Nephron progenitor cell (in vitro differentiated cells): ENCODE measurements at places on chromosomes 1 and 21.

DNA sequence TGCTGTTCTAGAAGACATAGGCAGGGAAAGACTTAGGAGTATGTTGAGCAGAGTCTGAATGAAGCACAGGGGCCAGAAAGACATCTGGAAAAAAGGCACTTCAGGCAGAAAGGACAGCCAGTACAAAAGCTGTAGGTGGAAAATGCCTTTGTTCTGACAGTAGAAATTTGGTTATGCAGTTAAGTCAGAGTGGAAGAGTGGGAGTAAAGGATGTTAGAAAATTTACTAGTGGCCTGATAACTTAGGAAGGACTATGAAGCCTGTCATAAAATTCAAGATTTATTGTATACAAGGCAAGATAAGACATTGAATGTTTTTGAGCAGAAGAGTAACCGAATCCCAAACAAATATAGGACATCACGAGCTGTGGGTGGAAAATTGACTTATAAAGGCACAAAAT, 987.9 kb downstream of the PLA2G4A start:
- DNase-seq: no peak

- no peak for DNase-seq
These were observed 21.9 kb upstream of the ERO1B start for GRCh38 chr1:236303675-236304074.

GRCh38 chr21:29538115-29538514, 239.4 kb downstream of the BACH1 start:
- DNase-seq: no peak

- DNase-seq: no peak
These were observed 55.2 kb upstream of the IPO9 start for GRCh38 chr1:201773764-201774163.

DNA sequence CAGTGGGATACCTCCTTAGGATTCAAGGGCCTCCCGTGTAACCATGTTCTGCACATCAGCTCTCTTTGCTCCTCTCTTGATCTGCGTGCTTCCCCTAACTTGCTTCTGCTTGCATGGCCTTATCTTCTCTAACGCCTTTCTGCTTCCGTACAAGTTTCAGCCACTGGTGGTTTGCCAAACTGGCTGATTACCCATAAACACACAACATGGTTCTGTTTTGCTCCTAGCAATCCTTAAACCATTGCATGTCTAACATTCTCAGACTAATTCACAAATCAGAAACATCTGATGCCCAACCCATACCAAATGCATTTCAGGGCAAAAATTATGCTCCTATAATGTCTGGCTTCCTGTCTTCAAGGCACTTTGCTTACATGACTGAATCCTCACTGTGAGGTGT, 166.4 kb downstream of the PBX1 start:
- no peak for DNase-seq

GRCh38 chr1:218376722-218377121, 31.6 kb downstream of the TGFB2 start:
- no peak for DNase-seq

DNA sequence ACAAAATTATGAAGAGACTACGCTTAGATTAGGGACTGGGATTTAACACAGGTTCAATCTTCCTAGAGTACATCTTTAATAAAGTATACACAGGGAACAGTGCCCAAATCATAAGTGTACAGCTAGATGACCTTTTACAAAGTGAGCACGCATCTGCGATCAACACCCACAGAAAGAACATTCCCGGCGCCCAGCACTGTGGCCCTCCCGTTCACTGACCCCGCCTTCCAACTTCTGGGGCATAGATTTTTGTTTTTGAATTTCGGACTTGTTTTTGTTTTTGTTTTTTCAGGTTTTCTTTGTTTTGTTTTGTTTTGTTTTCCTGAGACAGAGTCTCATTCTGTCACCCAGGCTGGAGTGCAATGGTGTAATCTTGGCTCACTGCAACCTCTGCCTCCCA, 30.6 kb upstream of the COX20 start:
- no peak for DNase-seq

DNA sequence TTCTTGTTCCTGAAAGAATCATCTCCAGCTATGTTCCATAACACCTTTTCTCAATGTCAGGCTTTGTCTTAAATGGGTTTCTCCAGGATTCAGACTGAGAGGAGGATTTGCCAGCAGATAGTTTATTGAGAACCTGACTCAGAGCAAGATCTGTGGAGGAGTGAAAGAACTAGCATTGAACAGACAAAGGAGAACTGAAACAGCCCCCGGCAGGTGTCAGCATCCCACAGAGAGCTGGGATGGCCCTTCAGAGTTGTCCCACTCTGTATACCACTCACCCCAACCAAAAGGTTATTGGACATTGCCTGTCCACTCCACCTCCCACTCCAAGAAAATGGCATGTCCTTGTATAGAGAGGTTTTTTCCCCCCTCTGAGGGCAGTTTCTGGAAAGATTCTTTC, 270.7 kb downstream of the PAPPA2 start:
- no peak for DNase-seq

GRCh38 chr1:113804421-113805255, 7.6 kb downstream of the RSBN1 start:
- DNase-seq: no peak

DNA sequence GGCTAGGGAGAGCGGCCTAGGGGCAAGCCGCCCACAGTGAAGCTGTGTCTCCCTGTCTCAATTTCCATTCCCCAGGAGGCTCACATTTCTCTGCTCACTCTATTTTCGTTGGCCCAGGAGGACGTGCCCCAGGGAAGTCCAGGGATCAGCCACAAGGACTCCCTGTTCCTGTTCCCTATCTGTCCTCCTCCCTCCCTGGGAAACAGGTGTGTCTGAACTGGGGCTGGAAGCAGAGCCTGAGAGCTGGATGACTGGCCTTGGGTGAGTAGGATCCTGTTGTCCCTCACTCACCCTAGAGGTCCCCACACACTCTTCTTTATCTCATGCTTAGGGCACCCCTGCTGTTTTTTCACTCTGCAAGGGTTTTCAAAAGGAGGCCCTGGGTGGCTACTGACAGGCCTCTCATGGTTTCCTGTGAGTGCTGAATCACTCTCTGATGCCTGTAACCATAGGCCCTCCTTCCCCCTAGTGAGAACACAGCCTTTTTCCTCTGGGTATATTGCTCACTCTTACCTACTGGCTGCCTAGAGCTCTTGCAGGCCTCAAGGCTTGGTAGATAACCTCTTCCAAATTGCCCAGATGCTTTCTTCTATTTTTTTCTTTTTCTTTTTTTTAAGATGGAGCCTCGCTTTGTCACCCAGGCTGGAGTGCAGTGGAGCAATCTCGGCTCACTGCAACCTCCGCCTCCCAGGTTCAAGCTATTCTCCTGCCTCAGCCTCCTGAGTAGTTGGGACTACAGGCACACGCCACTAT, 3.3 kb upstream of the UTP11 start:
- DNase-seq: no peak

GRCh38 chr1:125064481-125064880, 3879.7 kb downstream of the SRGAP2C start:
- DNase-seq: no peak

DNA sequence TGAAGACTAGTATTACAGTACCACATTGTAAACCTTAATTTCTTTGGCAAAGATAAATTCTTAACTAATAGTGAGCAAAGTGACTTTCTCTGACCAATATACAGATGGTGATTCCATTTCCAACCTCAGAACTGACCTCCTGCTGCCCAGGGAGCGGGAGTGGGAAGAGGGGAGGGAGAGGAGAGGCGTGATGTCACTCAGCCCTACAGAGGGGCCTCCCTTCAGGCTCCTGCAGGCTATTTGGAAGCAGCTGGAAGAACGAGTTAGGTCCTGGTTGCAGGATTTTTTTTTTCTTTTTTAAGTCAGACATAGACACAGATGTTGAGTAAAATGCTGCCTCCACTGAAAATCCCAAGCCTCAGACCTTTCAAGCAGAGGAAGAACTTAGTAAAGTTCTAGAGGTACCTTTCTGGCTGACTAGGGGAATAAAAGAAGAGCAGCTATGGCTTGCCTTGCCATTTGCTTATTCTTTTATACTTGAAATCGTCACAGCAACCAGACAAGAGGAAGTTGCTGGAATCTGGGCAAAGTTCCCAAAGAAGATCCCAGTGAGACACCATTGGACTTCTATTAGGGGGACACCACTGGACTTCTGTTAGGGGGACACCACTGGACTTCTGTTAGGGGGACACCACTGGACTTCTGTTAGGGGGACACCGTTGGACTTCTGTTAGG, 54.5 kb downstream of the EXO1 start:
- DNase-seq: peak; percentile 6

- DNase-seq: no peak
These were observed 120.7 kb upstream of the KRTAP19-8 start for GRCh38 chr21:31158789-31159581.

DNA sequence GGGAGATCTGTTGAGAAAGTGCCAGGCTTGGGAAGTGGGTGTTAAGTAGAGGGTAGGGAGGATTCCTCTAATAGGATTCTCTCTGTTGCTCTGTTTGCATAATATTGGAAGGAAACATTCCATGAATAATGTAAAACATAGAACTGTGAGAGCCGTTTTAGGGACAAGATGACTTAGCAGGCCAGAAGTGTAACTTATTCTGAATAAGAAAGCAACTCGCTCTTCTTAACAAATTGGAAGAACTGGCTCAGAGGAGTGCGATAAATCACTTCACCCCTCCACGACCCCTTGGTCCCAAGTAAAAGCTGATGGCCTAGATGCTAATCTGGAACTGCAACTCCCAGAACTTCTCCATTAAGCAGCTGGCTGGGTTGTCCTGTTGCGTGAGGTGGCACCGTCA, 19.1 kb downstream of the SIM2 start:
- DNase-seq: no peak

DNA sequence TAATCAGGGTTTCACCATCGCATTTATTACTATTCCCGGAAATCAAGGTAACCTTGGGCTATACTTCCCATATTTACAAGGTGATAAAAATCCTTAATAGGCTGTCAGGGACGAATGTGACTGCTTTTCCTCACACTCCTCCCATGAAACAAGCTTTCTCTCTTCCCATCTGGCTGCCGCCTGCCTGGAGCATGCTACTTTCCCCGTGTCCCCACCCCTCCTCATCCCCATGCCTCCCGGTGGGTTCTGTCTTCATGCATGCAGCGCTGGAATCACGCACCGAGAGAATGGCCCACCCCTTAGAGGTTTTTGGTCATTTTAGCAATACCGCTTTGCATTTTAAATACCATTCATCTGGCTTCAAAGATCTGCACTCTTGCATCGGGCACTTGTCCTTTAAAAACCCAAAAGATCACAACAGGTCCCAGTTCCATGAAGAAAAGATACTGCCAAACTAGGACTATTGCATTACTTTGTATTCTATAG, 339.1 kb downstream of the NTNG1 start:
- no peak for DNase-seq

- no peak for DNase-seq
These were observed 676.4 kb upstream of the ADAMTS5 start for GRCh38 chr21:27643326-27643725.

DNA sequence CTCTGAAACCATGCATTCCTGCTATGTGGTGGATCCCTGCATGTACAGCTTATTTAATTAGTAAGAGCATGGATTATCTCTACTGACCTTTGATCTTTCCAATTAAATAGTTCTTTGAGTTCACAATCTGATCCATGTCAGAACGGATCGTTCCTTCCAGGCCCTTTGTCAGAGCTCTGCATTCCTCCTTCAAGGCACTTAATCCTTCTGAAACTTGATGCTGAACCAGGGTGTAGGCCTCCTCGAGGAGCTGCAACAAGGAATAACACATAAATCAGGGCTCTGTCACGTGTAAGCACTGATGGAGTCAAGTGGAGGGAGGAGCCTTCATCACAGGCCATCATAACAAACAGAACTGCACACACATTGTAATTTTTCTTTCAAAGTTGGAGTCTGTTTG, 68.4 kb upstream of the EDEM3 start:
- peak; percentile 20 for DNase-seq

- DNase-seq: no peak
These were observed 99.2 kb downstream of the LHX8 start for GRCh38 chr1:75233302-75233929.

DNA sequence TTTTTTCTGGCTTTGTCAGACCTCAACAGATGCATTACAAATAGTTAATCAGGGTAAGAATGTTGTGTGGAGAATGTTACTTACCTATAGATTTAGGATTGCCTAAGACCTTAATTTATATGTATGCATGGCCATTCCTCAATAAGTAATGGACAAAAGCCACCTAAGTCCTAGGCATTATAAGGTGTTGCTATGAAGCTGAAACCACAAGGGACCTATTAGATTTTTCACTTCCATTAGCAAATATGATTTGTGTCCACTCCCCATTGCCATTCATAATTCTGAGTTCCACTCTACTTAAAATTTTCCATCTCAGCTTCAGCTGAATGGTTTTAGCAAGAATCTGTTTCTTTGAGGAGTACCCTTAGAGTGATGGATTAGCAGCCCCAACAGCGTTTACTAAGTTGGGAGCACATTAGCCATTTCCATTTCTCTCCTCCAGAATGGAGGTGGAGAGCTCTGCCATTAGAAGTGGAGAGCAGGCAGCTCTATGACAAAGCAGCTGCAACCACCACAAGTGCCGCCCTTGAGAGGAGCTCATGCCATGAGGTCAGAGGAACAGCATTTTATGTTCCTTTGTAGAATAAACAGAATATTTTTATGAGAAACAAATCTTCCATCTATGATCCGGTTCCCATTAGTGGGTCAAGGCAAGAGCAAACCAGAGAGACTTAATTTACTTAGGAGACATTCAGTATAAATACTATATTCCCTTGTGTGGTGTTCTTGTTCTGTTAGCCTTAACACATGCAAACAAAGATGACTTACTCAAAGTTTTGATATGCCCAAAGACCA, 28.9 kb upstream of the C1orf87 start:
- DNase-seq: no peak

- no peak for DNase-seq
These were observed 35.2 kb upstream of the HMGB4 start for GRCh38 chr1:33828654-33829053.

DNA sequence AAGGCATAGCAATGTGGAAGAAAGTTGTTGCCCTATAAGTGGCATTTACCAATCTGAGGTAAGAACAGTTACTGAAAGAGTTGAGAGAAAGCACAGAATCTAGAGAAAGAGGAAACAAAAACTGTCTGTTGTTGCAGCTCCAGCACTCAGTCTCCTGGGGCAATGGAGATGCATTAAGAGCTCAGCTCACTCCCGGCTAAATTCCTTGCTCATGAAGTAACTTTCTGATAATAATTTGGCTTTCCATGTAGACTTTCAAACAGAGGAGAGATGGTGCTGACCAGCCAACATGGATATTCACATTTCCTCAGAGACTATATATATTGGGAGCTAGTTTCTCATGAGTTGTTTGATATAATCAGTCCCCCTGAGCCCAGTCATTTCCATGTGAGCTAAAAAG, 135.3 kb downstream of the GDAP2 start:
- DNase-seq: no peak

GRCh38 chr1:5597991-5598823, 394.0 kb downstream of the NPHP4 start:
- no peak for DNase-seq

DNA sequence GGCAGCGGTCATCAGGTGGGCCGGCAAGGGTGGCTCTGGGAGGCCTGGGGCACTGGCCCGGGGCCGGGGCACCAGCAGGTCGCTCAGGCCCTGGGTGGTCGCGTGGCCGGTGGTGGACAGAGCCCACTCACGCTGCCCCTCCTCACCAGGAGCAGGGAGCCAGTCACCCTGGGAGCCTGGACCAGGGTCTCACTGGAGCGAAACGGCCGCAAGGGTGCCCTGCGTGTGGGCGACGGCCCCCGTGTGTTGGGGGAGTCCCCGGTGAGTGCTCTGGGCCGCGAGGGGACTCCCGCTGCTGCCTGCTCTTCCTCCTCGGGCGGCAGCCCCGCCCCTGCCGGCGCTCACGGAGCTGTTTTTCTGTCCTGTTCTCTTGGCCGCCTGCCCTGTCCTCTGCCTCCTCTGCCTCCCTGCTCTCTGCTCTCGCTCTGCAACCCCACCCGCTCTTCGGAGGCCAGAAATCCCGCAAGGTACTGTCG, 23.5 kb downstream of the RNF223 start:
- DNase-seq: no peak
